ENCODE measurements at places on chromosomes 4 and X.
A peak's percentile ranks its signal among the peaks of the same experiment; 100 is the strongest.

DNA sequence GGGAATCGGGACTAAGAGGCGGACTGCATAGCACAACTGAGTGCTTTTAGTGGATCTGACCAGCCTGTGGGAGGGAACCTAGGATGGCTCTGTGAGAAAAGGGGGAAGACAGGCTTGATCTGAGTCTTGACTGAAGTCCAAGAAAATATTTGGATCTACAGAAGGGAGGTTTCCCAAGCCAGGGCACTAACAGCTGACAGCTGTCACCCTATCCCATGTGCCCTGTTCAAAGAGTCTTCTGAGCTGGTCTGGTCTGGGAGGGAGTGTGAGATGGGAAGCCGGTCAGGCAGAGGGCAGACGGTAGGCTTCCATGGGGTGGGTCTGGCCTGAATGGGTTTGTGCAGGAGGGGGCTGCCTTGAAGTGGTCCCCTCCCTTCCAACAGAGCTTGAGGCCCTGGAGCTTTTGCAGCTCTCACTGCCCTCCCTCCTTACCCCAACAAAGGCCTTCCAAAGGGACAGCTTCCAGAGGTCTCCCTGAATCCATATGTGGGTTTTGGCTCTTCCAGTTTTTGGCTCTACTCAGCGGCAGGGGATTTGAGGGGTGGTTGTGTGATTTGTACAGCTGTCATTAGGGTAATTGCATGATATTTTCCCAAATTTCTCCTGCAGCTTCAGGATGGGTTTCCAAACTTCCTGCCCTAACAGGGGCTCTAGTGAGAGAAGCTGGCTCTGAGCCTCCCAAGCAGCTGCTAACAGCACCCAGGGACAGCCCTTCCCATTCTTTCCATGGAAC lies 643.7 kb downstream of the BCOR start:
- no peak for DNase-seq

GRCh38 chr4:141429933-141430332 lies 206.4 kb upstream of the IL15 start:
- no peak for DNase-seq

DNA sequence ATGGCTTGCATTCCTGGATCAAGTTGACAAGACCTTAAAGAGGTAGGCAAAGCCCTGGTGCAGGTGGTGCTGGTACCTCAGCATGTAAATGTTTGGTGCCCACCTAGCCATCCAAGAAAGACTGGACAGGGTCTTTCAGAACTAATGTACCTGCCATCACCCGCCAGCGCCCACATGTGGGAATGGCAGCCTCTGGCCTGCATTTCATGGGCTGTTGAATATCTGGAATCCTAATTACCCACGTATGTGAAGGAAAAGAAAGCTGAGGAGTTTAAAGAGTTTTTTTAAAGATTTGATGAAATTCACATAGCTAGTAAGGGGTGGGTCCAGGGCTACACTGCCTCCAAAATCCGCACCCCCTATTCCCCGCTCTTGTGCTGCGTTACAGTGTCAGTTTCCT lies 8.6 kb upstream of the CCDC149 start:
- DNase-seq: no peak

GRCh38 chr4:117447925-117448324 lies 362.5 kb upstream of the TRAM1L1 start:
- DNase-seq: no peak

DNA sequence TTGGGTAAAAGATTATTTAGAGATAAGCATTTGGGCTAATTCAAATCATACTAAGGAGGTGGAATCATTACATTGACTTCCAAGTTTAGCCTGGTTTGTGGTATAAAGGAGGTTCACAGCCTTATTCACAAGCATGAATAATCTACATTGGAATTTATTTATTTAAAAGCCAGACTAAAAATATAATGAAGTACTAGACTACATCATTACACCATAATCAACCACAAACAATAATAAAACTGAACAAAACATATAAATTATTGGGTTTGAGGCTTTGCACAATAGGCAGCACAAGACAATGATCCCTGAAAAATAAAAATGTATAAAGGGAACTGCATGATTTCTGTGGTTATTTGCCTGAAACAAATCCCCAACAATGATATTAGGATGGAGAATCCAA lies 314.0 kb downstream of the GBA3 start:
- DNase-seq: peak; percentile 82

DNA sequence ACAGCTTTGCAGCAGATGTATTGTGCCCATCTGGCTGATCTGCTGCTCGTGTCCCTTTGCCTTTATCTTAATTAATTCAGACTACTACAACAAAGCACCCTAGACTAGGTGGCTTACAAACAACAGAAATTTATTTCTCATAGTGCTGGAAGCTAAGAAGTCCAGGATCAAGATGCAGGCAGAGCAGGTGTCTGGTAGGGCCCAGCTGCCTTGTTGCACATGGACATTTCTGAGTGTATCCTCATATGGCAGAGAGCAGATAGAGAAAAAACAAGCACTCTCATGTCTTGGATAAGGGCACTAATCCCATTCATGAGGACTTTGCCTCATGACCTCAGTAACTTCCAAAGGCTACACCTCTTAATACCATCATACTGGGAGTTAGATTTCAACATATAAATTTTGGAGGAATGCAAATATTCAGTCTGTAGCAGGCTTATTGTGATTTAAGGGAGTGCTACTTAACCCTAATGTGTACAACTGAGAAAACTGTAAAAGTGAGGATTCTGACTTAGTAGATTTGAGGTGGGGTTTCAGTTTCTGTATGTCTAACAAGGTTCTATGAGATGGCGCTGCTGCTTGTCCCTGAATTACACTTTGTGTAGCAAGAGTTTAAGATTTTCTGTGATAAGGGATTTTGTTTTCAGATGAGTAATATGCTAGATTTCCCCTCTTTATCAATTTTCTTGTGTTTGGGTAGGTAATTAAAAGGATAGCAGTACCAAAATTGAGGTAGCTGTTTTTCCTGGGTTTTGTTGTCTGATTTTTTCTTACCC lies 473.2 kb upstream of the TECRL start:
- DNase-seq: no peak

GRCh38 chr4:3874525-3875110 lies 108.4 kb downstream of the ADRA2C start:
- no peak for DNase-seq

DNA sequence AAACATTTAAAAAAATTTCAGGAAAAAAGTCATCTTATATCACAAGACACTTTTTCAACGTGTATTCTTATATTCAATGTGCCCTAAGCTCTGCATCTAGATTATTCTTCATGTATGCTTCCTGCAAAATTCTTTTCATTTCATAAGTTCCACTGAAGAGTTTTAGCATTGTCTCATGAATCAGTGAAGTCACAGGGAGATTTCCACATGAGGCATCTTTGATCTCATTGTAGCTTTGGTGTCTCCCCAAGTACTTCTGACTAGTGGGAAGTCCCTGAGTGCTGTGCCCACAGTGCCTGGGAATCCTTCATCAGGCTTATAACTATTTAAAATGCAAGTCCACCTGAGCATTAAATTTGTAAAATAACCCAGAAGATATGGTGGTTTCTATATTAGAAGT lies 123.8 kb downstream of the MAD2L1 start:
- DNase-seq: no peak

DNA sequence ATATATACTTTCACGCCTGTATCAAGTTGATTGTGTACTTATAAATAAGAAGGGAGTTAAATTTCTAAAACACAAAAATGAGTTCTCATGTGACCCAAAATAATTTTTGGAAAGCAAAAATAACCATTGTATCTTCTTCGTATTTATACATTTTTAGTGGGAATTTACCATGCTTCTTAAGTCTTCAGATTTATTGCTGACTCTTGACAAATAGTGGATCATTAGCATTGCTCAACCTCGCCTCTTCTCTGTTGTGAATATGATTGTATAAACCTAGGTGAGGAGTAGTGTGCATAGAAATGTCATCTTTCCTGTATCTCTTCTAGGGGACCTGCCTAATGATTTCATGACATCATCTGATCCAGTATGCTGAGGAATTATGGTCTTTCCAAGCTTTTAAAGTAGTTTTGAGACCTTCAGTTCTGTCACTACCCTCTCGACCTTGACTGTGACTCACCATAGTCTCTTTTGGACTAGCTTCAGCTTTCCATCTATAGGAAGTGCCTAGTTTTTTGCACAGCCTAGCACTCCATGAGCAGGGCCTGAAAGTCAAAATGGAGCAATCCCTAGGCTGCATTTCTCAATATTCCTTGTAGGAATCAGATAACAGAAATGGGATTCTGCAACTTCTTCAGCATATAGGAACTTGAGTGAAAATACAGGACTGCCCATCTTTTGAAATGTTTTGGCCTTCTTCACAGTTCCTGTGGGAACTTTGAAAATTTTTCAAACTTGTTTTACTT lies 157.6 kb downstream of the ARX start:
- no peak for DNase-seq

DNA sequence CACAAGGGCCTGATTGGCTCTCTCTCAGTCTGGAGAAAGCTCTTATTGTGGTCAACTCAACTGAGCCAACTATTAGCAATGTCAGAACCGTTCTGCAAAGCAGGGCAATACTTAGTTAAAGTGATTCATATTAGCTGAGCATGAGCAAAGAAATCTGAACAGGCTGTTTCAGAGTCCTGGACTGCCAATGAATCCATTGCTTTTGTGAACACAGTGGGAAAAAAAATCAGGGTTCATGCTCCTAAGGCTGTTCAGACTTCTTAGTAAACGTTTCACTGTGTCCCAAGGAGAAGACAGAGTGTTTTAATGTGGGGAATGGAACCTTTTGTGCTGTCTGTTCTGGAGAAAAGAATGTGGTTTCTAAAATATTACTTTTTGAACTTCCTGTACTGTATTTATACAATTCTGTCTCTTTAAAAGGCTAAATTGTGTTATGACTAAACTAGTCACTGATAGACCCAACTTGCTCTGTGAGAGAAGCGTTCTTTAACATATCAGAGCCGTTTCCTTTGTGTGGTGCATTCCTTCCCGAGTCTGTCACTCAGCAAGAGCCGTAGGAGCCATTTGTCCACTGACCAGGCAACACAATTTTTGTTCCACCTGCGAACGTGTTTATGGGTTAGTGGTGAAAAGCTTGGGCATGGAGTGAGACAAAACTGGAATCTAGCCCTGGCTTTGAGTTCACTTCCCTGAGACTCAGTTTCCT lies 366.1 kb downstream of the FBXO8 start:
- peak; percentile 11 for DNase-seq

DNA sequence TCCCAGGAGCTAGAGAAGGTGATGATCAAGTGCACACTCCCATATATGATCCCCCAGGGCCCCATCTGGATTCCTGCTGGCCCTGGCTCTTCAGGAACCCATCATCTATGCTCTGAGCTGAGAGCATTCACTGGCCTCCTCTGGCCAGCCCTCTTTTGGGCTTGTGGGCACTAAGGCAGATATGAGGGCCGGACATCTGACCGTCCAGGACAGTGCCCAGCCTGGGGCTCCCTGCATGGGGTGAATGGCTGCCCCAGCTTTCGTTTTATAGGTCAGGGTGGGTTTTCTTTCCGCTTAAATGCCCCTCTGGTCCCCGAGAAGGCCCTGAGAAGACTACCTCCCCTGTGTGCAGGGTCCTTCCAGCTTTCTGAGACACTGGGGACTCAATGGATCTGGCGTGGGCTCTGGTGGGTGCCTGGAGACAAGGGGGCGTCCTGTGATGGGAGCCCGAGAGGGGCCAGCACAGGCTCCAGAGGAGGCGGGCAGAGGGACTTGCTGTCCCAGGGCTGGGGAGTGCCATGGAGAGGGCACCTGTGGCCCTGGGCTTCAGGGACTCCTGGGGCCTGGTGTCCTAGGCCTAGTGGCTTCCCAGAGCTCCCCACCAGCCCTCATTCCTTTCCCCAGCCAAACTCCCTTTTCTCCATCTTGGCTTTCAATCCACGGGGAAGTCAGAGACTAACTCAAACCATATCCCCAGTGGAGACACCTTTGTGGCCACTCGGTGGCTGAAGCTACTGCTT lies 39.5 kb upstream of the GRPEL1 start:
- DNase-seq: no peak

GRCh38 chr4:73596001-73596400 lies 24.2 kb downstream of the RASSF6 start:
- DNase-seq: no peak

All from fibroblast of skin of scalp (primary cell).